Activated naive CD8-positive, alpha-beta T cell treated with anti-CD3 and anti-CD28 coated beads for 36 hours (primary cell): ENCODE measurements at places on chromosomes 13 and 19.

- no peak for DNase-seq
Observed at GRCh38 chr13:46119883-46120614, 15.2 kb upstream of the CPB2 start.

GRCh38 chr13:23696610-23697009, 126.4 kb downstream of the TNFRSF19 start:
- no peak for DNase-seq

- DNase-seq: no peak
Observed at GRCh38 chr19:45321848-45322247, 827 bp downstream of the CKM start.

DNA sequence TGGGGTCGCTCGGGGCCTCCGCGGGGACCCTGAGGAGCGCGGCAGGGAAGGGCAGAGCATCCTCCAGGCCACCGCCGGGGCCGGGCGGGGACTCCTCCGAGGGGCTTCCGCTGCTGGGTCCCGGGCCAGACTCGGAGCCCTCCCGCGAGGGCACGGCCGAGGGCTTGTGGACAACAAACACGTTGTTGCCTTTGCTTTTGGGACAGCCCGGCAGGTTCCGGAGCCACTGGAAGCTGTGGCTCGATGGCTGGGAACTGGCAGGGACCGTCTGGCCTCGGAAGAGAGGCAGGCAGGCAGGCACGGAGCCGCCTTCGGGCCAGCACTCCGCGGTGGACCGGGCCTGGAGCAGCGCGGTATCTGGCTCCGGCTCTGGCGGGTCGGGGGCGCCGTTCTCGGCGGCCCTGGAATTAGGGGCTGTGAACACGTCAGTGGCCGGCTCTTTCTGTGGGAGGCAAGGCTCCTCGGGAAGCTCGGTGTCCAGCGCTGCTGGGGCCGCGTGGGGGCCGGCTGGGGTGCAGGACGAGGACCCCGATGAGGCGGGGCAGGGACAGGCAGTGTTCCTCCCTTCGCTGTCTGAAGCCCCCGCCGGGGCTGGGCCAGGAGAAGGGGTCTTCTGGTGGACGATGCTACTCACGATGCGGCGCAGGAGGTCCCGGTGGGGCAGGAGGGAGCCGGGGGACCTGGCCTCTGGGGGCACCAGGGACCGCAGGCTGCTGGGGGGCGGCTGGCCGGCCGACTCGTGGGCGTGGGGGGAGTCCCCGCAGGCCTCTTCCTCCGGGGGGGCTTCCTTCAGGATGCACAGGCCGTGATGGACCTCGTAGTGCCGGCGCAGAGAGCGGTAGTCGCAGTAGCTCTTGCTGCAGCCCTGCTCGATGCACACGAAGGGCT, 27.6 kb downstream of the ZNF541 start:
- DNase-seq: peak; percentile 14

DNA sequence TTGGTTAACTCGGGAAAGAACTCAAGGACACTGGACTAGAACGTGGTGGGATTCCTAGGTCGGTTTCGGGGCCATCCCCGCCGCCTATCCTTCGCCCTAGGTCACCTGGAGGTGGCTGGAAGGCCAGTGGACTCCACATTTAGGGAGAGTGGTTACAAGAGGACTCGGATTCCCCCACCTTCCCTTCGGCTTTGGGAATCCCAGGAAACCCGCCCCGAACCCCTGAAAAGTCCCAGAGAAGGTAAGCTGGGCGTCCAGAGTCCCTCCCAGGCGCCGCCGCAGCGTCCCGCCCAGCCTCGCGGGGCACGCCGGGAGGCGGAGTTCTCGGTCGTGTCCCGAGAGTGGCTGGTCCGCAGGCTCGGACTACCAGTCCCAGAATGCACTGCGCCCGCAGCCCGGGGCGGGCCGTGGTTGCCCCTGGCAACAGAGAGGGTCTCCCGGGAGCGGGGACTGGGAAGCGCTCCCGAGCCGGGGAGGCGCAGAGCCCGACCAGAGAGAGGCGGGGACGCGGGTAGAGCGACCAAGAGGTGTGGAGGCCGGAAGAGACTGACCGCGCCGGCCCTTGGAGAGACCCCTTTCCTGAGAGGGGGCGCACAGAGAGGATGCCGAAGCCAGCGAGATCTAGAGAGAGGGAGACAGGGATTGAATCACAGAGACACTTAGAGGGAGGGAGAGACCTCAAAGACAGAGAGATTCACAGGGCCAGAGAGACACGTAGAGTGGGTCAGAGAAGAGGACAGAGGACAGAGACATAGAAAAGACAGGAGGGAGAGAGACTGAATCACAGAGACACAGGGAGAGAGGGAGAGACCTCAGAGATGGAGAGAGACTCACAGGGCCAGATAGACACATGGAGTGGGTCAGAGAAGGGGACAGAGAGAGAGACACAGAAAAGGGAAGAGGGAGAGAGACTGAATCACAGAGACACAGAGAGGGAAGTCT, 2.6 kb upstream of the PRKCG start:
- DNase-seq: peak; percentile 87

DNA sequence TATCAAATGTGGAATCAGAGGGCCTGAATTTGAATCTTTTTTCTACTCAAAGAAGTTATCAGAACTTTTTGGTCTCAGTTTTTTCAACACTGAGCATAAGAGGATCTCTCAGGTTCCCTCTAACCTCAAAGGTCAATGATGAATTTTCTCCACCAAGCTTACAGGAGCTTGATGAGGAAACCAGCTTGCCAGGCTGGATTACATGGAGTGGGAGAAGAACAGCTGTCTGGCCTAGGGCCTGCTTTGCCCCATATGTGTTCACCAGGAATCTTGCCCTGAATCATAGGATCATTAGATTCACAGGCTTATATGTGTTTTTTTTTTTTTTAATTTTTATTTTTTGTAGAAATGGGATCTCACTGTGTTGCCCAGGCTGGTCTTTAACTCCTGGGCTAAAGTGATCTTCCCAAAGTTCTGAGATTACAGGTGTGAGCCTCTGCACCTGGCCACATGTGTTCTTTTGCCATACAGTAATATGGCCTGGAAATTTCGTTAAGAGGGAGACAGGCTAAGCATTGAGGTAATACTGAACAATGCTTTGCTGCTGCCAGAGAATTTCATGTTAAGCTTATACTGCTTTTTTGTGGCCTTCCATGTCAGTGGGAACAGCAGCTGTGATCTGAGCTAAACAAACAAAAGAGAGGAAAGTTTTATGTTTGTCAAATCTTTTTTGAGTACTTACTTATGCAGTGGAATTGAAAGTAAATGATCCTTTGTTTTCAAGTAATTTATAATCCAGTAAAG, 110.6 kb downstream of the DNAJC3 start:
- DNase-seq: no peak

GRCh38 chr19:30120860-30121484, 178.9 kb downstream of the URI1 start:
- no peak for DNase-seq

DNA sequence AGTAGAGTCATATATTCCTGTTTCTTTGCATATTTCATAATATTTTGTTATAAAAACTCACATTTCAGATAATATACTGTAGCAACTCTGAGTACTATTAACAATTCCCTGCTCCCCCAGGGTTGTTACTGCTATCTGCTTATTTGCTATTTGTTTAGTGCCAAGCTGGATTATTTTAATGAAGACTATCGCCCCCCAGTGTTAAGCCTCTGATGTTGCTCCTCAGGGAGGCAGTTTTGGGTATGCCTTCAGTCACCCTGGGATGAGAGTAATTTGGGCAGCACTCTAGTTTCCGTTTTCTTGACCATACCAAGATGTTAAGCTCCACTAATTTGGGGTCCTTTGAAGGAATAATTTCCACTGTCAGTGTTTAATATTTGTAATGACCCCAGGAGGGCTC, 46.0 kb downstream of the MICU2 start:
- no peak for DNase-seq
